ENCODE measurements at places on chromosomes 2 and 18.

DNA sequence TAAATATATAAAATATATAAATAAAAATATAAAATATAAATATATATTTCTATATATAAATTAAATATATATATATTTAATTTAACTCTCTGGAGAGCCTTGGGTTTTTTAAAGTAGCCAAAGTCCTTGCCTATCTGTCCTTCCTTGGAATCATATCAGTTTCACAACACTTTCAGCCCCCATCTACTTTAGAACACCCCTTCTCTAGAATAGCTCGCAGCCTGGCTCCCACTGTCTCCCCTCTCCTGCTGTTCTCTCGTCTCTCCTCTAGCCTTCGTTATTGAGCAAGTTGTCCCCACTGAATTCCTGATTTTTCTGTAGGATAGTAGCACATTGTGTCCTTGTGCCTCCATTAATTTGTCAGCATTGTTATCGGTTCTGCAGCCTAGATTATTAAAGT lies 677.0 kb downstream of the RNF144A start:
- no peak for DNase-seq

DNA sequence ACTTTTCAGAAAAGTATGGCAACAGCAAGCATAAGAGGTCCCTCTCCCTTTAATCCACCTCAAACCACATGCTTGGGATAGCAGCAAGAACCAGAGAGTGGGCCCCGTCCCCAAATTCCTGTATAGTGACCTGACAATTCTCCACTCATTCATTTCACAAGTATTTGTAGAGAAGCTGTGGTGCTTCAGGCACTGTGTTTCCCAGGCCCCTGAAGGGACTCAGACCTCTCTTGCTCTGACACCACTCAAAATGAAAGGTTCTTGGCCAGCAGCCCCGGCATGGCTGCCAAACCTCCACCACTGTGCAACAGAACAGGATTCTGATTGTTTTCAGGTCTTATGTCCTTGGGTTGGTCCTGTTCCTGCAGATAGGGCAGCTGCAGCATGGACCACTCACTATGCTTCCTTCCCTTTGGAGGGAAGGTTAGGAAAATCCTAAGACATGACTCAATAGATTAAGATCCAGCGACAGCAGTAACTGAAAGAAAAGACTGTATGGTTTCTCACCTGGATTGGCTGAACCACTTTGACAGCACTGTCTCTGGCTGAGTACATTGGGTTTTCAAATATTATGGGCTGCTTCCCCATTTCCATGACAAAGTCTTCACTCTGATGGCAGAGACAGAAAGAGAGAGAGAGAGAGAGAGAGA lies 67.6 kb downstream of the DHRS9 start:
- DNase-seq, result no peak

- no peak for DNase-seq
These were observed 4.3 kb upstream of the TRPM8 start for GRCh38 chr2:233912691-233913423.

- DNase-seq, result no peak
These were observed 1835.5 kb upstream of the LRRTM1 start for GRCh38 chr2:82139979-82140611.

DNA sequence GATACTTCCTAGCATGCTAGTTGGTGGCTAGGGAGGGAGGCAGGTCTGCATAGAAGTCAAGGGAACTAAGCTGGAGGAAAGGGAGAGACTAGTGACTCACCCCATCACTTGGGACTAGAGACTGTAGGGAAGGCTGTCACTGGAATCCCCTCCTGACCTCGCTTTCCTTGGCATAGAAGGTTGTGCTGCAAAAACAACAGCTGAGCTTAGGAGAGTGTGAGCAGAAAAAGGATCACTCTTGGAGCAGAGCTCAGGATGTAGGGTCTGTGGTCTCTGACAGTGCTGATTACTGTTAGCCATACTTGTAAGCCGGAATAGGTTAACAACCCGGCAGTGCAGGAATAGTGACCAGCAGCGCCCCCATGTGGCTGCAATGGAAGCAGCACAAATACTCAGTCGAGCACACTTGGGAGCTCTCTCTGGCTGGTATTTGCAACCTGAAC lies 66.9 kb upstream of the SMAD2 start:
- DNase-seq, result no peak

DNA sequence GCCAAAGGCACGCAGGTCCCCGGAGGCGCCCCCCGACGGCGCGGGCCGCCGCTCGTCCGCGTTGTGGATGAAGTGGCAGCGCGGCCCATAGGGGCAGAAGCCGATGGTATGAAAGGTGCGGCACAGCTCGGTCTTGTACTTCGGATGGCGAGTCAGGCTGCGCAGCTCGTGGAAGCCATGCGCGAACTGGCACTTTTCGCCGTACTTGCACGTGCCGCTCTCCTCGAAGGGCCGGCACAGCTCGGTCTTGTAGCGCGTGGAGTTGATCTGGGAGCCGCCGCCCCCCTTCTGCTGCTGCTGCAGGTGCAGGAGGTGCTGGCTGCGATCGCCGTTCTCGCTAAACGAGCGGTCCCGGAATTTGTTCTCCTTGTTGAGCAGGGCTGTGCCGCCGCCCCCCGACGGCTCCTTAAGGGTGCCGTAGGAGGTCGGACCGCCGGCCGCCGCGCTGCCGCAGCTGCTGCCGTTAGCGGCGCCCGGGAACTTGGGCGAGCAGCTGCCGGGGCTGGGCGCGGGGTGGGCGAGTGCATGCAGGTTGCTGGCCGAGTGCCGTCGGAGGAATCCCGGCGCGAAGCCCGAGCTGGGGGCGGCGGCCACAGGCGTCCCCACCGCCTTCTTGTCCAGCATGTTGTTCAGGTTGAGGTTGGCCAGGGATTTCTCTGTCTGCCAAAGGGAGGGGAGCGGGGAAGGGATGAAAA lies 1.2 kb downstream of the ZFP36L2 start:
- DNase-seq, result peak; percentile 62

DNA sequence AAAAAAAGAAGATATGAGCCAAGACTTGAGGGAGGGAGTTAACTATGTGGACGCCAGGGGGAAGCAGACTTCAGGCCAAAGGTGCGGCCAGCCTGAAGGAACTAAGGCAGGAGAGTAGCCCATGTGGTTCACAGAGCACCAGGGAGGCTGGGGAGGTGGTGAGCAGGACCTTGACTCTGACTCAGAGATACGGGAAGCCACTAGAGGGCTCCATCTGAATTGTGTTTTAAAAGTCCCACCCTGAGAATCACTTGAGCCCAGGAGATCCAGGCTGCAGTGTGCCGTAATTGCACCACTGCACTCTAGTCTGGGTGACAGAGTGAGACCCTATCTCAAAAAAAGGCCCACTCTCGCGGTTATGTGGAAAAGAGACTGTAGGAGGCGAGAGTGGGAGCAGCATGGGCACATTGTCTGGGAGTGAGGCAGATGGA lies 12.3 kb downstream of the CEP192 start:
- no peak for DNase-seq

GRCh38 chr18:49849331-49850217 lies 36.2 kb upstream of the ACAA2 start:
- DNase-seq, result no peak

DNA sequence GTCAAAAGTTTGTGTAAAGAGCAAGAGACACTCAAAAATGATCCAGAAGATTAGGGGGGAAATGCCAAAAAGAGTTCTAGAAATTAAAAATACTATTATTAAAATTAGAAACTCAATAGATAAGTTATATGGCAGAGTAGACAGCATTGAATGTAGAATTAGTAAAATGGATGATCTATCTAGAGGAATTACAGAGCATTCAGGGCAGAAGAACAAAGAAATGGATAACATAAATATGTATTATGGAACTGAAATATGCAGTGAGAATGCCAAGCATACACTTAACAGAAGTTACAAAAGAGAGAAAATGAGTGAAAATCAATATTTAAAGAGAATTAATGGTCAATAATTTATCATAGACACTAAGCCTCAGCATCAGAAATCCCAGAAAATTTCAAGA lies 33.2 kb upstream of the OR6B3 start:
- DNase-seq, result no peak

- DNase-seq, result no peak
These were observed 109.1 kb upstream of the CYP1B1 start for GRCh38 chr2:38185012-38185491.

GRCh38 chr2:15814403-15814802 lies 125.9 kb upstream of the MYCN start:
- no peak for DNase-seq

DNA sequence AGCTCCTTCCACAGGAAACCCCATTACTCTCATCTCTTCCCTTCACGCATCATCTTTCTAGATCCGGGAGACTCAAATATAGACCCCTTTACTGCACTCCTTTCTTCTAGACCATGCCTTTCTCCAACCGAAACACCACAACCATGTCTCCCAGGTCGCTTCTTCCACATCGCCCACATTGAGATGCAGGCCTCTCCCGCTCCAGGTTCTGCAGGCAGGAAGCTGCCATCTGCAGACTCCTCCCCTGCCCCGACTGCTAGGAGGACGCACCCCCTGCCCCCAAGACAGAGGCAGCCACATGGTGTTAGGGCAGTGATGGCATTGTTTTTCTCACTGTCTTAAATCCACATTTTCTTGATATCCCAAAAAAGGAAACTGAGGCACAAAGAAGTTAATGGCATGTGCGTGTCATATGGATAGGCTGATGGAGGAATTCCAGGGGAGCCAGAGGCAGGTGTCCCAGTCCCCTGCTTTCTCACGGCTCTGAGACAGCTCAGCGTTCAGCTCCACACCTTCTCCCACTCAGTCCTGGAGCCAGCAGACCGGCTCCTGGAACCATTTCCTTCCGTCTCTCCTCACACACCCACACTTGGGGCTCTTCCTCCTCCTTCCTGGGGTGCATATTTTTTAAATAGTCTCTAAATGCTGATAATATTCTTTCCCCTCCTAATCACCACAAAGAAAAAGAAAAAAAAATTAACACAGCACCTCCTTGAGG lies 438.4 kb downstream of the EIPR1 start:
- no peak for DNase-seq

DNA sequence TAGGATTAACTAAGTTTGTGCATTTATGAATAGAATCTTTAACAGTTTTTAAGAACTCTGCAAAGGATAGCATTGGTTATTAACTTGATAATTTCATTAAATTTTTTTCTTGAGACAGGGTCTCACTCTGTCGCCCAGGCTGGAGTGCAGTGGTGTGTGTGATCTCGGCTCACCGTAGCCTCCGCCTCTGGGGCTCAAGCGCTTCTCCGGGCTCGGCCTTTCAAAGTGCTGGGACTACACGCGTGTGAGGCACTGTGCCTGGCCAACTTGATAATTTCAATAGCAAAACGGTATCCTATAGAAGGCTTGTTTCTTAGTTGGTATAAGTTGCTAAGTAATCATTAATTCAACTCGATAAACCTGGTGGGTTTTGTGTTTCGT lies 38.0 kb downstream of the ADNP2 start:
- no peak for DNase-seq

- DNase-seq, result no peak
These were observed 622.6 kb downstream of the EPHA4 start for GRCh38 chr2:220949466-220949865.

DNA sequence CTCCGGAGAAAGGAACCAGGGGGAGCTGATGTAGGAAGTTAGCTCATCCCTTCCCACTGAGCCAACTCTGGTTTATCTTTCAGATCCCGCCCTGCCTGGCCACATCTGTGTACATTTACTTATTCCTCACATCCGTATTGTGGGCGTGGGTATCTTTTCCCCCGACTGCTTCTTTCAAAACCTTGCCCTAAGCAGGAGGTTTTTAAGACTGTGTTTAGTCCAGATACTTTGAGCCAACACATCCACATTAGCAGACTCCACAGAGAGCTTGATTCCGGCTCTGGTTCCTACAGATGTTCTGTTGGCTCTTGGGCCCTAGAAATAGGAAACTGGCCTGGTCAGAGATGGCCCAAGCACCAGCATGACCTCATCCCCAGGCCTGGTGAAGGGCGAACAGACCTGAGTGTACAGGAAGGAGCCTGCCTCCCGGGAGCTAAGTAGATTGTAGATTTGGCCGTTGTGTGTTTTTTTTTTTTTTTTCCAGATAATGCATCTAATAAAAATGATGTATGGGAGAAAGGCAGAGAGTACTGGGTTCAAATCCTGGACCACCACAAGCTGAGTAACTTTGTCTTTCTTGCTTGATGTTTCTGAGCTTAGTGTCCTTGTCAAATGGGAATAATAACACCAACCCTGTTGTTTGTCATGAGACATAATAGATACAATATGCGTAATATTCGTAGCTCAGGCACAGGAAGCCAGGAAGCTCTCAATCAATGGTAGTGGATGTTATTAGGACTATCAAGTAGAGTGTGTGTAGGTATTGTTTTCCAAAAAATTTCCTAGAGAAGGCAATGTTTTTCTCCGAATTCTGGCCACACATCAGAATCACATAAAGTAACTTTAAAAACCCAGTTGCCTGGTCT lies 92.3 kb downstream of the PRKCE start:
- no peak for DNase-seq

DNA sequence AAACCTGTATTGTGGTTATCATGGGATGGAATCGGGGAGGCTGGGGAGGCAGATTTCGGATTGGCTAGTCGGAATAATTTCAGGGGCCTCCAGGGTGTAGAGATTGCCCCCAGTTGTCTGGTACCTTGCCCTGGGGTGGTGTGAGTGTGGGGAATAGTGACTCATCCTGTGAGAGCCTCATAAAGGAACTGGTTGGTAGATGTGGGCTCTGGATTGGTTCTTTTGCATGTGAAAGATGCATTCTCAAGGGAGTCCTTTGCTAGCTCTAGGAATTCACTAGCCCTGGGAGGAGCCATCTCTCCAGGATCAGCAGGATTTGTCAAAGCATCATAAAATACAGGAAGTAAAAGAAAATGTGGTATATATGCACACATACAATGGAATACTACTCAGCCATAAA lies 331.6 kb downstream of the SETBP1 start:
- no peak for DNase-seq
